ENCODE measurements at places on chromosomes 5 and 9.
A peak's percentile ranks its signal among the peaks of the same experiment; 100 is the strongest.

- DNase-seq = peak; percentile 55
Measured at GRCh38 chr9:35114840-35115628, 628 bp downstream of the ATOSB start.

DNA sequence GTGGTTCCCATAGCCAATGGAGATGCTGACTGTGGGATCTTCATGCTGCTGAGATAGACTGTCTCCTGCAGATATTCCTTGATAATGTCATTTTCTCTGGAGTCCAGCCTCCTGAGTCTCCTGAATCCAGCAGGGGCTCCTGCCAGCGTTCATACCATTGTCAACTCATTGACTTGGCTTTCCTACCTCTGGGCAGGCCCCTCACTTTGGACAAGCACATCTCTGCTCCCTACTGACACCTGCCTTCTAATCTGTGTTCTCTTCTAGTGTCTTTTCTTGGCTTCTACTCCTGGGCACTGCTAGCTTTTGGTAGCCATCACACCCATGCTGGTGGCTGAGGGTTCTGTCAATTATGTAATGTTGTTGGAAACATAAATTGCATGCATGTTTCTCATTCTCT is 138.0 kb downstream of the ADCY2 start:
- DNase-seq = no peak

GRCh38 chr5:74064225-74064624 is 438.2 kb downstream of the ARHGEF28 start:
- DNase-seq = no peak

DNA sequence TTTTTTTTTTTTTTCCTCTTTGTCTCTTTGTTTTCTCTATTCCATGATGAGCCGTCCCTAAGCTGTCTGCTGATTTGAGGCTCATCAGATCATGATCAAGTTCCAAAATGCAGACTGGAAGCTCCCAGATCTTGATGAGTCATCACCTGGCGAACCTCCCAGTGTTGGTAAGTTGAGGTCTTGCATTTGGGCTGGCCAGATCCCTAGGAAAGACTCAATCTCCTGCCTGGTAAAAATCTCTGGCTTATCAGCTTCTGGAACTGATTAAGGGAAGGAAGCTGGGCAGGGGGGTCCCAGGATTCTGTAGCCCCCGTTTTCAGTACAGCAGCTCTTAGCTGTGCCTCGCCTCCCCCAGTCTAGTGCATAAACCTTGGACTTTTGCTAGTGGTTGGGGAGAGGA is 69.0 kb downstream of the TSPAN17 start:
- peak; percentile 94 for DNase-seq

DNA sequence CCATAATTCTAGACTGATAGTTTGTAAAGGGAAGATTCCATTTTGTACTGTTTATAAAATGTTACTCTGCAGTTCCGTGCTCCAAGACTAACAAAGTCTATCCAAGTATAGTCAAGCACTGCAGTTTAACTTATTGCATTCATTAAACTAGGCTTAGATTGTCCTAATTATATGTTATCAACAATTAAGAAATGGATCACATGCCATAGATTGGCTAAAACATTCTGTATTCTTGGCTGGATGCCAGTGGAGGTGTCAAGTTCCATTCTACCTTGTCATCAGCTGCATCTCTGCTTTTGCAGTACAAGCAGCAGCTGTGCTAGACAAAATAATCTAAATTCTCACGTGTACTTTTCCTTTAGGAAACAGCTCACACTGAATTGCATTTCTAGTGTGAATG is 69.4 kb upstream of the MEF2C start:
- DNase-seq = peak; percentile 30

- no peak for DNase-seq
Measured at GRCh38 chr5:36443941-36444340, 142.2 kb upstream of the RANBP3L start.

DNA sequence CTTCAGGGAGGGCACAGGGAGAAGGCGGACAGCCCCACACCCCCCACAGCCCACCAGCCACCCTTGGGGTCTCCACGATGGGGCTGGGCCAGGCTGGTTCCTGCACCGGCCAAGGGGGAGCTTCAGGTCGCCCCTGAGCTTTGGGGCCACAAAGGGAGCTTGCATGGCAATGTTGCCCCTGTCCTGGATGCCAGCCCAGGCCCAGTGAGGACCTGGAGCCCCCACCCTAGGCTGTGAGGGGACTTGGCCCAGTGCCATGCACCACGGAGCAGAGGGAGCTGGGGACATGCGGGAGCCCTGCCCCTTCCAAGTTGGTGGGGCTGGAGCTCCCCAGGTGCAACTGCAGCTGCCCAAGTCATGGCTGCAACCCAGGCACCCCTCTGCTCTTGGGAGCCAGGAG is 18.4 kb downstream of the TMEM38B start:
- no peak for DNase-seq

DNA sequence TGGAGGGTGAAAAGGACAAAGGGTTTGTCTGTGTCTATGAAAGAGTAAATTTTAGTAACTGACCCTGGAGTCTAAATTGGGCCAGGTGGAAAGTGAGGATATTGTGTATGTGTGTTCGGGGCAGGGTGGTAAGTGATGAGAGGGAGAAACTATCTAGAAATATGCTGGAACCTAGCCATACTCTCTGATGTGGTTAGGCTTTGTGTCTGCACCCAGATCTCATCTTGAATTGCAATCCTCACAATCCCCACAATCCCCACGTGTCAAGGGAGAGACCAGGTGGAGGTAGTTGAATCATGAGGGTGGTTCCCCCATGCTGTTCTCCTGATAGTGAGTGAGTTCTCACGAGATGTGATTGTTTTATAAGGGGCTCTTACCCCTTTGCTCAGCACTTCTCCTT is 60.6 kb downstream of the COMMD10 start:
- DNase-seq = no peak

GRCh38 chr9:112158656-112159367 is 16.3 kb downstream of the SUSD1 start:
- no peak for DNase-seq

DNA sequence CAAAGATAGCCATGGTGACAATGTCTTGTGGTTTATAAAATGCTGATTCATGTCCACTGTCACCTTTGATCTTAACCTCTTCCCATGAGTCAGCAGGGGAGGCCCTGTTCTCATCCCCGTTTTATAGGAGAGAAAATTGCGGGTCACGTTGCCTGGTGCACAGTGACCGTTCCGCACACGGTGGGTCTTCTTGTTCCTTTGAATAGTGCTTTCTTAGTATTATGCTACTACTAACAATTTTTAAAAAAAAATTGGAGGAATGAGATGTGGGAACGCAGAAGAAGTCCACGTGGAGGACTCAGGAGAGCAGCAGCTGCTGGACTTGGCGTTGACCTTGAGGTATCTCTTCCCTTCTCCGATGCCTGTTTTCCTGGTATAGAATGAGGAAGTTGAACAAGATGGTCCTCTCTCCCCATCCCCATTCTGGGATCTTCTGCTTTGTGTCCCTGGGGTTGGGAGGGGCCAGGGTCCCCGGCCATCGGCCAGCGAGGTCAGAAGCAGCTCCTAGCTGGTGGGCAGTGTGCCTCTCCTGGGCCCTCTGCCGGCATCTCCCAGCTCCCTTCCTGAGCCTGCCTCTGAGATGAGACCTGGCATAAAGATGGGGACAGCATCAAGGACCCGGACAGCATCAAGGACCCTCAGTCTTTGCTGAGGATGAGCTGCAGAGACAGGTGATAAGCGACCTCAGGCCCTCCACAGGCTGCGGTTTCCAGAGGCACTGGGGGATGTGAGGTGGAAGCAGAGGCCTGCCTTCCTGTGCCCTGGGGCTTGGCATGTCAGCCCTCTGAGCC is 143.9 kb downstream of the C9orf50 start:
- DNase-seq = peak; percentile 76

GRCh38 chr5:59905188-59905587 is 11.7 kb upstream of the PDE4D start:
- DNase-seq = no peak

DNA sequence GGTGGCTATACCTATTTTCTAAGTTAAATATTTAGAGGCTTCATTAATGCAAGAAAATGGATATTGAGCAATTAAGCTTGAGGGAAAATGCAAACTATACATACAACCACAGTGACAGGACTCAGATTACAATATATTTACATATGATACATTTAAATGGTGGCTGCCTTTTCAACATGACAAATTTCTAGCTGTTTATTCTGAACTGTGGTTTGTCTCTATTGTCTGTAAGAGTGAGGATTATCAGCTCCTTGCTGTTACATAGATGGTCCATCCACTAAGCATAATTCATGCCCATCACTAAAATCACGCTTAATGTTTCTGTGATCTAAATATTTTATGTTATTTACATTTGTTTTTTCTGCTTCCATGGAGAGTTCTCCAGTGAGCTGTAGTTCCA is 81.1 kb upstream of the SGCD start:
- no peak for DNase-seq

DNA sequence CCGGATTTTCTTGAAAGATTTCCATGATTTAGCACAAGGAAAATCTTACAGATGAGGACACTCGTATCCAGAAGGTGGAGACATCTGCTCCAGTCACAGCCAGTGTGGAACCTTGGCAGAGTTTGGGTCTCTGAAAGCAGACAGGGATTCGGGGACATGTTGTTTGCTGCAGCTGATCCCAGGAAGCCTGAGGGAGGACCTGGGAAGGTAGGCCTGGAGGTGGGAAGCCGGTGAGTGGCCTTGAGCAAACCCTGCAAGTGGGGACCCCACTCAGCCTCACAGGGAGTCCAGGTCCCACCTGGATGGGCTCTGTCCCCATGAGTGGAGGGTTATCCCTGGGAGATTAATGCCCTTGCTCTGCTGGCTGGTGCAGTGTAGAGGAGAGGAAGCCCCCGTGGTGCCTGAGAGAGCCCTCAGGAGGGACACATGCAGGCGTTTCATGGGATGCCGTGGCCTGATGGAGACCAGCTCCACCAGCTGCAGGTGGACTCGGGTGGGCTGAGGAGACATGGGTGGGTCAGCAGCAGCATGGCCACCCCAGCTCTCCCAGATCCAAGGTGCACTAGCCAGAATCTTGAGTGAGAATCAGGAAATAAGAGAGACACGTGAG is 7.8 kb downstream of the MRPS2 start:
- DNase-seq = no peak

- peak; percentile 28 for DNase-seq
Measured at GRCh38 chr9:18122171-18122570, 351.8 kb upstream of the ADAMTSL1 start.

GRCh38 chr9:116837018-116837989 is 150.2 kb downstream of the TRIM32 start:
- no peak for DNase-seq

GRCh38 chr9:91223000-91223399 is 138.7 kb downstream of the AUH start:
- DNase-seq = no peak

- no peak for DNase-seq
Measured at GRCh38 chr9:123821619-123822018, 108.3 kb downstream of the DENND1A start.

- peak; percentile 65 for DNase-seq
Measured at GRCh38 chr9:111902391-111903139, 6.0 kb downstream of the UGCG start.

DNA sequence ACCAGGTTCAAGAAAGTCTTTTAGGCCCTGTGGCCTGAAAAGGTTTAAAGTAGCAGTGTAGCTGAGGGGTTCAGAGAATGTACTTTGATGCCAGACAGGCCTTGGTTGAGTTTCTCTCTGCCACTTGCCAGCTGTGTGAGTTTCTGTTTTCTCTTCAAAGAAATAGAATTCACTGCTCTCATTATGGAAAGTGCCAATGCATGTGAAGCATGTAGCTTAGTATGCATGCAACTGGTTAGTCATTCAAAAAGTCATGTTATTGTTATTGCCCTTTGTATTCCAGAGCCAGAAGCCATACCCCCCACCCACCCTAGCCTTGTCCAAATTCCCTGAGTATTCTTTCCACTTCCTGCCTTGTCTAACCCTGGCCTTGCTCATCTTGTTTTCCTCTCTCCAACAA is 101.7 kb downstream of the ADRB2 start:
- no peak for DNase-seq

DNA sequence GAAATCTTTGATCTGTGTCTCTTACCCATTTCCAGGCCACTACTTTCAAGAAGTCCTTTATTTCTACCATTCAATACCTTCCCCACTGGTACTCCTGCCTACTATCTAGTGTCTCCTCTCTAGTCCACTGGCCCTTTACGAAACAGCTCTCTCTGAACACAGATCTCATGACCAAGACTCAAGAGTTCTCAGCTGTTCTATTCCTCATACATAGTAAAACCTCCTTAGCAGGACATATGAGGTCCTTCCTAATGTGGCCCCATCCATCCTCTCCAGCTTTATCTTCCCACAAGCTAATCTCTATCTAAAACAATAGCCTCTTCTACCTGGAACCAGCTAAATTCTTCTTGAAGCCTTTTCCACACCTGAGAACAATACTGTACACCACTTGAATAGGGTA is 2.6 kb downstream of the TEX10 start:
- no peak for DNase-seq

DNA sequence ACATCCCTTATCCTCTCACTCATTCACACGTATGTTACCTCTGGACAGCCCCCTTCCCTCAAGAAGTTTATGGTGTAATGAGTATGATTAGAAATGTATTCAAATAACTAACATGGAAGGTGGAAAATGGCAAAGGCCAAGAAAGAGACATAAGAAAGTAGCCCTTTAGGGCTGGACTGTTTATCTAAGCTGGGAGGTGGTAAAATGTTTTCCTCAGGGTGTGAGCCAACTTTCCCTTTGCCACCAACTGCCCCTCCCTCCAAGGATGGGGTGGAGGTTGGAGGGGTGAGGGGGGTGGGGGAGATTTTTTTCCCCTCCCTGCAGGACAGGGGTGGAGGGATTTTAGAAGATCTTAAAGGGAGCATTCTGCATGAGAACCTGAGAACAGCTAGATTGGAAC is 8.2 kb downstream of the SLC45A2 start:
- no peak for DNase-seq

GRCh38 chr5:158614951-158615350 is 484.8 kb downstream of the EBF1 start:
- peak; percentile 93 for DNase-seq

DNA sequence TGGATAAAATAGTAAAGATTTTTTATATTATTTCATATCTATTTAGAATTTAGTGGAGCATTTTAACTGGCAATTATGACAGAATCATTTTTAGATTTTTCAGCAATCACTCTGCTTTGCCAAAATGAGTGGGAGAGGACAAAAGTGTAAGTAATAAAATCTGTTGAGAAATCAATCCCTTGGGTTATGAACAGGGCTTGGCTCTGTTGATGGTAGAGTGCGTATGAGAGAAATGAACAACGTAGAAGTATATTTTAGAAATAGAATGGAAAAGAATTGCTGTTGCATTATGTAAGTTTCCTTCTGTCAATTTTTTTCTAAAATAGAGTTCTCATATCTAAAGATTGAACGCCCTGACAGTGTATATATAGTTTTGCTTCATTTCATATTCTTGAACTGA is 154.1 kb upstream of the PRDM9 start:
- no peak for DNase-seq

GRCh38 chr5:139611703-139612584 is 36.2 kb upstream of the CXXC5 start:
- DNase-seq = peak; percentile 31

- no peak for DNase-seq
Measured at GRCh38 chr5:91272858-91273257, 110.3 kb downstream of the ARRDC3 start.

DNA sequence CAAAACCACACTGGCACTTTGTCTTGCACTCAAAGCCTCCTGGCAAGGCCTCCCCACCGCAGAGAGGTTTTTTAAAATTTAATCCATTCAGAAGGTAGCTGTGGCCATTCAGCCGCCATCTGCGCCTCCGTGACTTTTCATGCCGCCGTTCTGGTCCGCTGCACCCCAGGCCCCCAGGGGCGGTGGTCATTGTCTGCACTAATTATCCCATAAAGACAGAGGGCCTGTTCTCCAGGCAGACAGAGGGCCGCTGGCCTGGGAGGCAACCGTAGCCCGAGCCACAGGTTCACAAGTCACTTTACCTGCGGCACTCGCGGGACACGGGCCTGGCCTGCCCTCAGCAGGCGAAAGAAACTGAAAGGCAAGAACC is 49.4 kb downstream of the EXD3 start:
- DNase-seq = no peak
